Dermis blood vessel endothelial cell (primary cell): ENCODE measurements at places on chromosomes 3 and 15. TPM values are rescaled to one million over a fixed set of nuclear protein-coding genes. Genes with fewer than 3 reads are reported as not detected.

GRCh38 chr3:175484666-175485065, 625.5 kb downstream of the NAALADL2 start:
- DNase-seq = no peak

DNA sequence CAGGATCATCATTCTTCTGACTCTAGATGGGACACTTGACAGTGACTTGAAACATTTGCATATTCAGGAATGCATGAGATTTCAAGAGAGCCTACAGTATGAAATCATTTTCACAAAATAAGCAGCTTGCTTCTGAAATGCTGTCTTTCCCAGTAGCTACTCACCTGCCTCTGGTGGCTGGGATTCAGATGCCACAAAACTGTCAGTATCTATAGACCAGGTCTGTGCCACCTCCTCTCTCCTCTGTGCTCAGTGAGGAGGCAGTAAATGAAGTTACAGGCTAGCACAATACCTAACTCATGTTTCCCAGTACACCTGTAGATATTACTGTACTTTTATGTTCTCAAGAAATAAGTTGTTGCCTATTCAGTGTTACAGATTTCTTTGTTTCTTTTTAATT, 64.3 kb downstream of the HMG20A start:
- no peak for DNase-seq

GRCh38 chr3:126264381-126264780, 84.0 kb upstream of the ALDH1L1 start:
- no peak for DNase-seq

DNA sequence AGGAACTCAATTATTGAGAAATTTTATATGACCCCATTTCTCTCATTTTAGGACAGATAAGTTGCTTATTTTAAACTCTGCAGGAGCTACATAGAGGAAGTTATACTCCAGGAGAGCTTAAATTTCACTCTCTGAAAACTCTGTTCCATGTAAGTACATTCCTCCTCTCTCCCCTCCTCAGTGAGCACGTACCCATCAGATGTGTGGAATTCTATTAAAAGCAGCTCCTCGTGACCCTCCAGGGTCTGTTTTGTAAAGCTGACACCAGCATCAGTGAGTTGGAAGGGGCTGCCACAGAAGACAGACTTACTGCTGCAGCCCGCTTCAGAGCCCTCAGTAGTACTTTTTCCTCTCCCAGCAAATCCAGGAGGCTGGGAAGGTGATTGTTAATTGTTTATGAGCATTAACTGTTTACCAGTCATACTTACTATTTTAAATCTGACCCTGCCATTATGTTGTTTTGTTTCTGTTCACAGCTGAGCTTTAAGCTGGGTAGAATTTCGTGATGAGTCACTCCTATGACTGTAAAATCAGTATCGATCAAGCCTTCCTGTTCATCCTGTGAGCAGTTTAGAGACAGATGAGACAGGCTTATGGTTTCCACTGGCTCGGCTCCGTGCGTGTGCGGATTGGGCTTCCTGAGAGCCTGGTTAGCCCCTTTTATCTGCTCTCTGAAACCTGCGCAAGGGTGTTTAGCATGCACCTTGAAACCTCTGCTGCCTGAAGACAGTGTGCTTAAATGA, 20.4 kb downstream of the IGF1R start:
- peak; percentile 66 for DNase-seq

Gene GOLGA8T
- total RNA-seq = 0.05 TPM in 1 of 2 replicates, not detected in the other

DNA sequence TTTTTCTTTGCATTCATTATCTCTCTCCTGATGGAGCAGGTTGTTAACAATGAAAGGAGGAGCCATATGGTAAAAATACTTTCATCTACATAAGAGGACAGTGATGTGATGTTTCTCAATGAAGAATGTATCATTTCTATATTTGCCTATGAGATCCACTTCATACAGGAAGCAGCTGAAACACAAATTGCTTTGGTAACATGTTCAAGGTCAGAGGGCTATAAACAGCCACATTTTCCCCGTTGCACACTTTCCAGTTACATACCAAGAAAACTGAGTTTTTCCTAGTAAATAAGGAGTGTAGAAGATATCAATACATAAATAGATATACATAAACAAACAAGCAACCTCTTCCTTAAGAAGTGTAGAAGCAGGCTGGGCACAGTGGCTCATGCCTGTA, 32.6 kb upstream of the GYG1 start:
- peak; percentile 61 for DNase-seq

- DNase-seq = no peak
Observed at GRCh38 chr3:60337421-60337820, 913.8 kb downstream of the FHIT start.

DNA sequence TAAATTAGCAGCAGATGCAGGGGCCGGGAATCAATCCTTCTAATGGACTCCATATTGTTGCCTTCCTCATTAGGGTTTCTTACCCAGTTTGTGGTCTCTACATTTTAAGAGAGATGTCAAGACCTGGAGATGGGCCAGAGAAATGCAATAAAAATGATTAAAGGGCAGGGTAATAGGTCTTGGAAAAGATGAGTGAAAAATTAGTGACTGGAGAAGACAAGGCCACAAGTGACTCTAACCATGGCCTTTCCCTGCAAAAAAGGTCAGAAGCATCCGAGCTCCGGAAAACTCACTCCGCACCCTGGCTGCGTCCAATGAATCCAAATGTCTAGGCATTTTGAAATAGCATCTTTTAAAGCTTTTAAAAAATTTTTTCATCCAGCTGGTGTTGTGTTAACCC, 152.8 kb downstream of the ARRDC4 start:
- DNase-seq = no peak

GRCh38 chr3:50592568-50592967, 19.0 kb downstream of the CISH start:
- no peak for DNase-seq

DNA sequence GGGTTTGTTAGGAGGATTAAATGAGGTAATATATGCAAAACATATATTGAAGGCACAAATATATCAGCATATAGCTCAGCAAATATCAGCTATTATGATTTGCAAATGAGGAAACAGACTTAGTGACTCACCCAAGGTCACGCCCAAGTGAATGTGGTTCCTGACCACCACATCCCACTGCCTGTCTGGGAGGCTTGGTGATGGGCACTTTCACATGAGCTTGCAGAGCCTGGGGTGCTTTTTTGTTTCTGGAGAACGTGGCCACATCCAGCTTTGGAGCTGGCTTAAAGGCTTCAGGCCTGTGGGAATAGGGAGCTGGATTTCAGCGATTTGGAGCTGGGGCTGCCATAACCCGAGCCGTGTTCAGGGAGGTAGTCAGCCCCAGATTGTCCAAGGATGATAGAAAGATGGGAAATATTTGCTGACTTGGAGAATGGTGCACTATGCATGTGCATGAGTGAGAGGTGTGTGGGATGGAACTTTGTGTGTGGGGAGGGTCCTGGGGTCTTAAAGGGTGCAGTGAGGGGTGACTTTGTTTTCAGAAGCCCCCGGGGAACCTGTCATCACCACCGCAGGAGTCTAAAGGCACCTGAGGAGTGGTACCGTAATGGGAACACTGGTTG, 12.0 kb upstream of the FGD5 start:
- peak; percentile 93 for DNase-seq

DNA sequence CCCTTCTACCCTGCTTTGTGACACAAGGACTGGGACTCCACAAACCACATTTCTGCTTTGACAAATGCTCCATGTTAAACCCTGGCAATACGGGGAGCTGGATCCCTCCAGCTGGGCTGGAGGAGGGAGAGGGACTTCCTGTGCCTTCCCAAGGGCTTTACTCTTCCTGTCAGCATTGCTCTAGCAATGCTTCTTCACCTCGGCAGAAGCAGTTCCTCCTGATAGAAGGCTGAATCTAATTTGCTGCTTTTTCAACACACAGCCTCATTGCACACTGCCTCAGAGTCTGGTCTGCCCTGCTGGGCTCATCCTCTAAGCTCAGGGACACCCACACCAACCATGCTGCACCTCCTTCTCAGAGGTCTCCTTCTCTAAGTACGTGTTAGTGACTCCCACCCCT, 142.8 kb upstream of the SMAD3 start:
- DNase-seq = no peak

Gene FBLN2
- total RNA-seq = 9.4 and 16.5 TPM in 2 replicates

DNA sequence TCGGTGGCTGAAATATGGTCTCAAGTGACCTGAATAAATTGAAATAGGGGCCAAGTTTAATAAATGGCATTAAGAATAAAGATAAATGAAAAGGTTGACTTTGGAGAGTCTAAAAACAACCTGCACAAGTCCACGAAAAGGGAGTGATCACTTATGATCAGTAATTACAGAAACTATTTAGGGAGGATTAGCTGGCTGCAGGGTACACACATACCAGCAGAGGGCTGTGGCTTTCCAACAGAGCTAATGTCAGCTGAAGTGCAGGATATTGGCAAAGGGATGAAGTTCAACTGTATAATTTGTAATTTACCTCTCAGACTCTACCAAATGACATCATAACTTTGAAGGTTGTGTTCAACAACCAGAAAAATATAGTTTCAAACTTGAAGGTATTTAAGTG, 86.8 kb downstream of the SYNPR start:
- DNase-seq = no peak

- no peak for DNase-seq
Observed at GRCh38 chr15:64166102-64166890, 3.5 kb upstream of the PPIB start.

Gene PSMD6
- total RNA-seq = 90.2 and 121 TPM in 2 replicates

- peak; percentile 9 for DNase-seq
Observed at GRCh38 chr15:91142106-91142744, 42.2 kb downstream of the SV2B start.

Gene SETD2
- 37.8 and 51.8 TPM in 2 replicates for total RNA-seq

Gene STRA6
- total RNA-seq = 0.51 TPM in 1 of 2 replicates, not detected in the other

DNA sequence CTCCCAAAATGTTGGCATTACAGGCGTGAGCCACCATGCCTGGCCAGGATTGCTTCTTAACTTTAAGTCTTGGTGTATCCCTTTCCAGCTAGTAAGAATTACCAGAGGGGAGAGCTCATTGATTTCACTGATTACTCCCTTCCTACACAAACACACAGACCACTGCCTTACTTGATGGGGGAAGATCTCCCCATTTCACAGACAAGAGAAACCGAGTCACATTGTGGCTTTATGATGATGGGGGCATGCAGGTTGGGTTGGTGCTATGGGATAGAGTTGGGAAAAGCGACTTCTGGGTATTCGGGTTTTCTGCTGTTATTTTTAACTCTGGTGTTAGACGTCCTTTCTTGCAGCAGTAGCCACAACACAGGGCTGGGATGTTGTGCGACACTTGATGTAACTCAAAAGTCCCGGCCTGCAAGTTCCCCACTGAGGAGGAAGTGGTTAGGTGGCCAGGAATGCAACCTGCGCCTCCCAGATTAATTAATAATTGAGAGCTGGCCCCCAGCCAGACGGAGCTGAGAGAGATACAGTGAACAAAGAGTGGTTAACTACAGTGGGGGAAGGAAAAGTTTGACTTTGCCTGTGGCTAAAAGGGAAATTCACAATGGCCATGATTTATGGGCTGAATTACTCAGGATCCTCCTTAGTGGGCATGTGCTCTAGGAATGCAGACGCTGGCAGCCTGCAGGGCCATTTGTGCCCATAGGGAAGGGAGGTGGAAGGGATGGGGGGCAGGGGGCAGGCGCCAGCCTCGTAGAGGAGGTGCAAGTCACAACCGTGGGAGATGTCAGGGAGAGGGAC, 63.6 kb downstream of the SMAD6 start:
- DNase-seq = peak; percentile 88

DNA sequence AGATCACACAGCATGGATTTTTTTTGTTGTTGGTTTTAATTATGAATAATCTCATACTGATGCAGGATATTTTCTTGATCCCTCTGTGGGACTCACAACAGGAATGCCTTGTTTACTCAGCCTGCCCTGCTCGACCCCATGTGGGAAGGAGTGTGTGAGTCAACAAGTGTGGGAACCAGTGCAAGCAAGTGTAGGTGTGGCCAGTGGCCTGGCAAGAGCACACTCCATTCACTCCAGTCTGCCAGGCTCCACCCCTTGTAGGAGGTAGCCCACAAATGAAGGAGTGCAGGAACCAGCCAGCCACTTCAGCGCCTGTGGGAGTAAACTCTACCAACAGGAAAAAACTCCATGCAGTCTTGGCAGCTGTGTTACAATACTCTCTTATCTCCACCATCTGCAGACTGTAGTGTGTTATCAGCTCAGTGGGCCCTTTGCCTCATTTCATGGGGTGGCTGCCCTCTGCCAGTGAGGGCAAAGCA, 393.6 kb downstream of the OTOL1 start:
- peak; percentile 70 for DNase-seq
